ENCODE measurements at places on chromosomes 4 and X.

DNA sequence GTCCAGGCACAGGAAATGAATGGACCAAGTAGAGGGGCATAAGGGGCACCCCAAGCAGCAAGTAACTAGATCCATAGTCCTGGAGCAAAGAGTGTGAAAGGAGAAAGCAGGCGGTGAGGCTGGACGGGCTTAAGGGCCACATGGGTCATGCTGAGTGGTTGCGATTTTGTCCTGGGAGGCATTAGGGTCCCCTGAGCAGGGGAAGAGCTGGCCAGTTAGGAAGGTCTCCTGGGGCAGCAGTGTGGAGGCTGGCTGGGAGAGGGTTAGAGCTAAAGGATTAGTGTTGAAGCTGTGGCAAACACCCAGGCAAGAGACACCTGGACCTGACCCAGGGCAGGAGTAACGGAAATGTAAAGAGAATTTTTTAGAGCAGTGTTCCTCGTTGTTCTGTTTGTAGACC lies 26.5 kb downstream of the MYOZ2 start:
- ATAC-seq = no peak

- no peak for ATAC-seq
Observed at GRCh38 chr4:56197387-56197786, 189.9 kb downstream of the AASDH start.

GRCh38 chr4:69093681-69094080 lies 2.6 kb upstream of the UGT2B7 start:
- no peak for ATAC-seq

GRCh38 chr4:14592950-14593349 lies 409.3 kb upstream of the CPEB2 start:
- no peak for ATAC-seq

- ATAC-seq = no peak
Observed at GRCh38 chrX:17606231-17606630, 131.1 kb upstream of the SCML1 start.

DNA sequence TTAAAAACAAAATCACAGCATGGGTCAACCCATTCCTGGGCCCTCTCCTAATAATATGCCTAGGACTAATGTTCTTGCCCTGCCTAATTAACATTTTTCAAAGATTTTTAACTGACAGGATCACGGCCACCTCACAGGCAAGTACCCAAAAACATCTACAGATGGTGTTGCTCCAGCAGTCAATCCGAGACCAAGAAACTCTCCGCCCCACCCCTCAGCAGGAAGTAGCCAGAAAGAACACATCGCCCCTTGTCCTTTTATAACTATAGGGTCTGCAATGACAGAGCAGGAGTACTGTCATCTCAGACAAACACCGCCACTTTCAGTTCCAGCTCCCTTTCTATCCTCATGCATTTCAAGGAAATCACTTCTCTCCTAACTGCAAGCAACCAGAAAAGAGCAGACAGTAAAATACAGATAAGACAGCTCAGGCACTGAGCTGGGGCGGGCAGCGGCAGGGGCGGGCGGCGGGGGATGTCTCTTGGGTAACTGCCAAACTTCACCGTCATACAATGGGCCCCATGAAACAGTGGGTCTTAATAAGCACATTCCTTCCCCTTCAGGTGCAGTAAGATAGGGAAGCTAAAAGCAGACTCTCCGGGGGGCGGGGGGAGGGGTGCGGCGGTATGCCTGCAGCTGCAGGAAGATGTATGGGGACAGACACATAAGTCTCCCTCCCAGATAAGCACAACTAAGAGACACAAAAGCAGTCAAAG lies 67.4 kb downstream of the ZNF182 start:
- ATAC-seq = no peak

DNA sequence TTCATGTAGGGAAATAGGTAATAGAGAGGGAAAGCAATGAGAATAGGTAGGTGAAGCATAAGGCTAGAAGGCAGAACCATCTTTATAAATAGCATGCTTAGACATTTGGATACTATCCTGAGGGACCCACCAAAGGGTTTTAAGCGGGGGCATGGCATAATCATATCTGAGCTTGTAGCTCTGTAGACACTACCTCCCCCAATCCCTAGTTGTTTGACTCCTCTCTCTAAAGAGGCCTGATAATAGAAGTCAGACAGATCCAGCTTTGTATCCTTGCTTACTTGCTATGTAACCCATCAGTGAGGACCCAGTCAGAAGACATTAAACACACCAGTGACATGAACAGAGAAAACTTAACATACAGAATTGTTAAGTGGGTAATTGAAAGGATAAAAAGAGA lies 58.7 kb downstream of the SCFD2 start:
- ATAC-seq = no peak

DNA sequence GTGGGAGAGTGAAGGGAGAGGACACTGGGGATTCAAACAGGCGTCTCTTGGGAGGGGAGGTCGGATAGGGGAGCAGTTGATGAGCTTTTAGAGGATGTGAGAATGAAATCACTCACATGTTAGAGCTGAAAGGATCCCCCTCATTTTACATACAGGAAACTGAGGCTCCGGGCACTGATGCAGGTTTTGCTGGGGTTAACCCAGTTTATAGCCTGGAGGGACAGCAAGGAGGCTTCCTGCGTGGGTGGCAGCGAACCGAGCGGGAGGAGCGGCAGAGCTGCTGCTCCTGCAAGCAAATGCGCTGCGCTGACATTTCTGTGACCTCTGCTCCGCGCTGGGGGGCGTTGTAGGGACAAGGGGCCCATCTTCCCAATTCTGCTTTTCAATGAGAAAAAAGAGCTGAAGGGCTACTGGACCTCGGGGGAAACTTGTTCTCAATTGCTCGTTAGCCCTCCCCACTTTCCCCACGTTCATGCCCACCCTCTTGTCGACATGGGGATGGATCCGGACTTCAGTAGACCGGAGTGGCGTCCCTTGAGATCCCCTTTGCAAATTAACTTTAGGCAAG lies 1.2 kb upstream of the NEUROG2 start:
- no peak for ATAC-seq

DNA sequence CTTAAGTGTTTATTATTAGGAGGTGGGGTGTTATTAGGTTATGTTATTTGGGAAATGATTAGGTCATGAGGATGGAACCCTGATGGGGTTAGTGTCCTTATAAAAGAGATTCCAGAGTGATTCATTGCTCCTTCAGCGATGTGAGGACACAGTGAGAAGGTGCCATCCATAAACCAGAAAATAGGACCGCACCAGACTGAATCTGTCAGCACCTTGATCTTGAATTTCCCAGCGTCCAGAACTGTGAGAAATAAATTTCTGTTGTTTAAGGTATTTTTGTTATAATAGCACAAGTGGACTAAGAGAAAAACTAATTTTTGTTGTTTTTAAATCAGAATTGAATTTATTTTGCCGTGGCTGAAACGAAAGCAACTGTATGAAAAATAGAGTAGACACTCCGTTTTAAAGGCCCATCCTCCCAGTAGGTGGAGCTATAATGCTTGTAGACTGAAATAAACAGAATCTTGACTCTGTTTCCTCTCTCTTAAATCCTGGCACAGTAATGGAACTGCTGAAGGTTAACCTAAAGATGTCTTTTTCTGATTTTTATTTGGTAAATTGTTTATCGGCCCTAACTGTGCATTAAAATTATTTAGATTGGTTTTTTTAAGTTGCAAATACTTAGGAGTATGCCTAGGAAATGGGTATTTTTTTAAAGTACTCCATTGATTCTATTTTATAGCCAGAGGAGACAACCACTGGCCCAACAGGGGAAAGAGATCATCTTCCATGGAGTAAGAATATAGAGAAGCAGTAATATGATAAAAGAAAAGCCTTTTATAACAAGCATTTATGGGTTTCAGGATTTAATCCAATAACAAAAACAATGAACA lies 133.2 kb upstream of the ADAMTS3 start:
- ATAC-seq = peak; percentile 35

DNA sequence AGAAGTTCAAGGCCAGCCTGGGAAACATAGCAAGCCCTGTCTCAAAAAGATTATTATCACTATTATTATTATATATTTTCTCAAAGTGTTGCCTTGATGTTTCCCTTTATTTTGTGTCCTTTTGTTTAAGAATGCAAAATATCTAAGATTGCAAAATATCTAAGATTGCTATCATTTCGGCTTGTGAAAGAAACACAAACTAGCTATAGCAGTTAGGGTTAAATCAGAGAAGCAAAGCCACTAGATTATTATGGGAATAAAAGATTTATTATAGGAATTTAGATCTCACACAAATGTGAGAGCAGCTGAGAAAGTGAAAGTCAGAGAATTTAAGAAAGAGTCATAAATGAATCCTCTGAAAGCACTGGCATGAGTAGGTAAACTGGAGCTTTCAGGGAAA lies 18.0 kb upstream of the TMEM184C start:
- ATAC-seq = no peak
